ENCODE measurements at places on chromosomes 13 and 19.
A peak's percentile ranks its signal among the peaks of the same experiment; 100 is the strongest.

DNA sequence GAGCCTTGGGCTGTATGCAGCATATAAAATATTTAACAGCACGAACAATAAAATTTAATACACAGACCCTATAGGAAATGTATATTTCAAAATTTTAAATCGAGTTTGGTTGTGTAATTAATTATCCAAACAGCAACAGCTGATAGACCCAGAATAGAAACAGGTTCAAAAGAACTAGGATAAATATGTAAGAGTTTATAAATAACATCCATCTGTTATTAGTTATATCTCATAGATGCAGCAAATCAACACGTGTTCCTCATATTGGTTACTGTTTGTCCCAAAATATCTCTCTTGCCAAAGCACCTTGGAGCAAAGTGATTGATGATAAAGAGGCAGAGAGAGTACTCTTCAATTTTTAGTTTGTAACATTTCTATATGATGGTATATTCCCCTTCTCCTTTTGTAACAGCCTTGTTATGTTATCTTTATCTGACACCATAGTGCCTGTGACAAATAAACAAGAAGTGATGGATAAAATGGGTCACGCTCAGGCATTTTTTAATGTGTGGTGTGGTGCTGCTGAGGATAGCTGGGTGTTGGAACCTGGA is 260.6 kb upstream of the NBEA start:
- no peak overlapping the region for H3K27ac ChIP-seq
- H3K4me3 ChIP-seq, result no peak overlapping the region
- H3K27me3 ChIP-seq, result no peaks in the 10 kb centered on the region
- DNase-seq, result no peak

DNA sequence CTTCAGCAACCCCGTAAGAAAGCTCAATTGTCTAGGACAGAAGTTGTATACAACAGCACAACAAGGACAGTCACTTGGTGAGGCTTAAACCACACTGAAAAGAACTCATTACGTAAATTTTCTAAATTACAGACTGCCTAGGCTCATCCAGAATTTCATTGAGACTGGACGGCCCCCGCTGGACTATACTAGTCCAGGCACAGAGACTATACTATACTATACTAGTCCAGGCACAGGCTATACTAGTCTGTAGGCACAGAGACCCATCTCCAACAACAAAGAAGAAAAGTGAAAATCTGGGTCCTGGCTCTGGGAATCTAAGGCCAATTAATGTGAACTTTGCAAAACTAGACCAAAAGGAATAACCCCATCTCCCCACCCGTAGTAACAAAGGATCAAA is 700 bp downstream of the ZNF816 start:
- peak overlapping the region; percentile 72 for H3K4me3 ChIP-seq
- DNase-seq, result no peak
- H3K27ac ChIP-seq, result peak overlapping the region; percentile 59
- no peaks in the 10 kb centered on the region for H3K27me3 ChIP-seq
- peaks cover 10% of the 10 kb centered on the region for H3K4me1 ChIP-seq
- H3K36me3 ChIP-seq, result no peaks in the 10 kb centered on the region

DNA sequence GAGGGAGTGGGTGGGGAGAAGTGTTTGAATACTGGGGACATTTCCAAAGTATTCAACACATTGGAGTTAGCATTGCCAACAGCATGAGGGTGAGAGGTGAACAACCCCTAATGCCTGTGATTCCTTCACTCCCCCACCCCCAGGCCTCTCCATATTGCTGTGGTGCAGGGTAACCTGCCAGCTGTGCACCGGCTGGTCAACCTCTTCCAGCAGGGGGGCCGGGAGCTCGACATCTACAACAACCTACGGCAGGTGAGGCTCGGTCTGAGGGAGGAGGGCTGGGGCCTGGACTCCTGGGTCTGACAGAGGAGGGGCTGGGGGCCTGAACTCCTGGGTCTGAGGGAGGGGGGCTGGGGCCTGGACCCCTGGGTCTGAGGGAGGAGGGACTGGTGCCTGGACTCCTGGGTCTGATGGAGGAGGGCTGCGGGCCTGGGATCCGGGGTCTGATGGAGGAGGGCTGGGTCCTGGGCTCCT is 7.6 kb downstream of the BCL3 start:
- peaks cover 44% of the 10 kb centered on the region for H3K4me1 ChIP-seq
- DNase-seq, result no peak
- H3K27me3 ChIP-seq, result no peaks in the 10 kb centered on the region
- H3K4me3 ChIP-seq, result no peak overlapping the region
- no peaks in the 10 kb centered on the region for H3K36me3 ChIP-seq

DNA sequence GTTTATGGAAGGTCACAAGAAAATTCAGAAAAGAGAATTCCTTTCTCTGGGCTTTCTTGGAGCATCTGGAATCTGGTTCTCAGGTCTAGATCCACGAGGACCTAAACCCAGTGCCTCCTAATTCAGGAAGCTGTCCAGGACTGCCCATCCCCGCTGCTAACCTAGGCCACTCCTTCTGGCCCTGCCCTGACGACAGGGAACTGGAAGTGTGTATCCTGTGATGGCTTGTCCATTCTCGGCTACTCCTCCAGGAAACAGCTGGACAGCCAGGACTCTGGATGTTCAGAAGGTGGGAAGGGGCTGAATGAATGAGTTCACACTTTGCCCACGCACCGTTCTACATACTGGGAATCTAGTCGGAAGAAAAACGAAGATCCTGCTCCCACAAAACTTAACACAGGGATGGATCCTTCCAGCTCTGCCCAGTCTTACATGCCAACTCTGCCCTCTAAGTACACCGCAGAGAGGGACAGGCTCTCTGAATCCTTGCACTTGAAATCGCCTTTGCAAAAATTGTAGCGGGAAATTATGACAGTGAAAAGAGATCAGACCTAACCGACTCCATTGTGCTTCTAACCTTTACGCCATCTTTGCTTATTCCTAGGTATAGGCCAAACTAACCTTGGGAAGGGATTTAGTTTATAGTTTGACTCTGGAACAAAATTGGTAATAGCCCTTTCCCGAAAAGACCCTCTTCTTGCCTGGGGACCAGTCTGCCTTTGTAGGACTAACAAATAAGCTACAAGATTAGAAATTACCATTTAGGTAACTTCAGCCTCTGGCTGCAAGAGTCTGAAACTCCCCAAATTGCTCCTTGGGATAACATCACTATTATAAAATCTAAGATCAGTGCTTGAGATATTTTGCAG is 1.8 kb downstream of the LSM4 start:
- H3K4me1 ChIP-seq, result peaks cover 24% of the 10 kb centered on the region
- no peak overlapping the region for H3K4me3 ChIP-seq
- no peak for DNase-seq
- no peaks in the 10 kb centered on the region for H3K36me3 ChIP-seq
- H3K27me3 ChIP-seq, result no peaks in the 10 kb centered on the region
- no peak overlapping the region for H3K27ac ChIP-seq
